ENCODE measurements at places on chromosomes 7 and 10.
A peak's percentile ranks its signal among the peaks of the same experiment; 100 is the strongest.

GRCh38 chr10:95414016-95414830 is 123.4 kb upstream of the PDLIM1 start:
- no peak for DNase-seq

DNA sequence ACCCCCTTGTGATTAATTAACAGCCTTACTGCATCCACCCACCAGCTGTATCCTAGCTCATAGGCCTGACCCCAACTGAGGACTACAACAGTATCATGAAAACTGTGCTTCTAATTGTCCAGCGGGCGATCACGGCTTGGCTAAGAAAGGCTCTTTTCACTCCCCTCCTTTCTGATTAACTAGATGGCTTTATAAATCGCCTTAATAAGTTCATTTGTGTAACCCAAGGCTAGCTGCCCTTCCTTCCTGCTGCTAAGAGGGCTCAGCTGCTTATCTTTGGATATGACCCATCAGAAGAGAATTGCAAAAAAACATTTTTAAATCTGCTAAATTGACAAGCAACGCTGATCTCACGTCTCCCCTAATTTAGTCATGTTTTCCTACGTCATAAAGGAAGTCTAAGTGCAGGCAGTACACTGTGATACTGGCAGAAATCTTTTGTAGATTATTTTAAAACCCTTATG is 163.0 kb upstream of the LAMB4 start:
- no peak for DNase-seq

- DNase-seq, result no peak
Observed at GRCh38 chr7:93165447-93165846, 17.3 kb upstream of the SAMD9L start.

DNA sequence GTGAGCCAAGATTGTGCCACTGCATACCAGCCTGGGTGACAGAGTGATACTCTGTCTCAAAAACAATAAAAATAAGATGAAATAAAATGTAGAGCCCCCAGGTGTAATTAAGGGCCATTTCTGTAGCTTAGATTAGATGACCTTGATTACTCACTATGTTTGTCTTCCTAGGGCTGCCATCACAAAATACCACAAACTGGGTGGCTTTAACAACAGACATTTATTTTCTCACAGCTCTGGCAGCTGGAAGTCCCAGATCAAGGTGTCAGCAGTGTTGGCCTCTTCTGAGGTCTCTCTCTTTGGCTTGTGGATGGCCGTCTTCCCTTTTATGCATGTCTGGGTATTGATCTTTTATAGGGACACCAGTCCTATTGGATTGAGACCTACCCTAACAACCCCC is 6.1 kb downstream of the PTER start:
- DNase-seq, result no peak

- no peak for DNase-seq
Observed at GRCh38 chr7:15503603-15504290, 58.1 kb downstream of the AGMO start.

GRCh38 chr7:135326636-135327280 is 93.1 kb downstream of the STRA8 start:
- no peak for DNase-seq

- no peak for DNase-seq
Observed at GRCh38 chr7:149732111-149732561, 41.3 kb downstream of the ZNF467 start.

GRCh38 chr7:132169730-132170129 is 406.5 kb downstream of the PLXNA4 start:
- no peak for DNase-seq

DNA sequence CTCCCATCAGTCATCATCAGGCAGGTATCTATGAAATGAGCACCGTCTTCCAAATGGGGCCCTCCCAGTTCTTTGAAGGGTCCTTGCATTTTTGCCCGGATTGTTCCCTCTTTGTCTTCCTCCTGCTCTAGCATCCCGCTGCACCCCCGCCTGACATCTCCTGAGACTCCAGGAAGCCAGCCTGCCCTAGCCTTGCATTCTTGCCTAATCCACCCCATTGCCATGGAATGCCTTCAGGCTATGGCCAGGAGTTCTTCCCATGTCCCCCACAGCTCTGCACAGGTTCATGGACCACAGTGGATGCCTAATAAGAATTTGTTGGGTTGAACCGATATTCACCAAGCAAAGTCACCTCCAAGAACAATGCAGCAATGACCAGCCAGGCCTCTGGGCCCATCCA is 62.1 kb downstream of the ZMIZ1 start:
- no peak for DNase-seq

DNA sequence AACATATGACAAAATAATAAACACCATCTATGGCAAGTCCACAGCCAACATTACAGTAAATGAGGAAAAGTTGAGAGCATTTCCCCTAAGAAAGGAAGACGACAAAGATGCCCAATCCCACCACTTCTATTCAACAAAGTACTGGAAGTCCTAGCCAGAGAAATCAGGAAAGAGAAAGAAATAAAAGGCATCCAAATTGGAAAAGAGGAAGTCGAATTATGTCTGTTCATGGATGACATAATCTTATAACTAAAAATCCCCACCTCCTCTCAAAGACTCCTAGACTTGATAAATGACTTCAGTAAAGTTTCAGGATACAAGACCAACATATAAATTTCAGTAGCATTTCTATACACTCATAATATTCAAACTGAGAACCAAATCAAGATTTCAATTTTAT is 288.5 kb upstream of the POT1 start:
- no peak for DNase-seq

GRCh38 chr7:137564677-137565076 is 221.1 kb upstream of the PTN start:
- DNase-seq, result no peak

- no peak for DNase-seq
Observed at GRCh38 chr7:73921623-73922528, 60.9 kb downstream of the TMEM270 start.

GRCh38 chr7:21996641-21997040 is 50.9 kb upstream of the CDCA7L start:
- DNase-seq, result no peak

- no peak for DNase-seq
Observed at GRCh38 chr10:29966269-29966668, 93.1 kb downstream of the JCAD start.

- no peak for DNase-seq
Observed at GRCh38 chr7:157594306-157594705, 257.5 kb downstream of the DNAJB6 start.

DNA sequence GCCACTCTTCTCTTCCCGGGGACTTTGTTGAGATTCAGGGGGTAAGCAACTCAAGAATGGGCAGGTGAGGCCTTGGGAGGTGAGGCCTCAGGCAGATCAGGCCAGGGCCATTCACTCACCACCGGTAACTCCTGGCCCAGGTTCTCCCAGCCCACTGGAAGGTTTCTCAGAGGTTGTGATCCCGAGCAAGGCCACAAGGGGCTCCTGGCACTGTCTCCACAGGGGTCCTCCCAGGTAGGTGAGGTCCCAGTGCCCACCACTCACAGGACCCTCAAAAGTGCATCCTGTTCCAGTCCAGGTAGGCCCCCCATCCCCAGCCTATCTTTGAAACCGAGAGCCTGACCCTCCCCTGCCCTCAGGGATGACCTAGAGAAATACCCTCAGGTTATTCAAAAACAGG is 236.1 kb downstream of the BUB3 start:
- DNase-seq, result no peak

DNA sequence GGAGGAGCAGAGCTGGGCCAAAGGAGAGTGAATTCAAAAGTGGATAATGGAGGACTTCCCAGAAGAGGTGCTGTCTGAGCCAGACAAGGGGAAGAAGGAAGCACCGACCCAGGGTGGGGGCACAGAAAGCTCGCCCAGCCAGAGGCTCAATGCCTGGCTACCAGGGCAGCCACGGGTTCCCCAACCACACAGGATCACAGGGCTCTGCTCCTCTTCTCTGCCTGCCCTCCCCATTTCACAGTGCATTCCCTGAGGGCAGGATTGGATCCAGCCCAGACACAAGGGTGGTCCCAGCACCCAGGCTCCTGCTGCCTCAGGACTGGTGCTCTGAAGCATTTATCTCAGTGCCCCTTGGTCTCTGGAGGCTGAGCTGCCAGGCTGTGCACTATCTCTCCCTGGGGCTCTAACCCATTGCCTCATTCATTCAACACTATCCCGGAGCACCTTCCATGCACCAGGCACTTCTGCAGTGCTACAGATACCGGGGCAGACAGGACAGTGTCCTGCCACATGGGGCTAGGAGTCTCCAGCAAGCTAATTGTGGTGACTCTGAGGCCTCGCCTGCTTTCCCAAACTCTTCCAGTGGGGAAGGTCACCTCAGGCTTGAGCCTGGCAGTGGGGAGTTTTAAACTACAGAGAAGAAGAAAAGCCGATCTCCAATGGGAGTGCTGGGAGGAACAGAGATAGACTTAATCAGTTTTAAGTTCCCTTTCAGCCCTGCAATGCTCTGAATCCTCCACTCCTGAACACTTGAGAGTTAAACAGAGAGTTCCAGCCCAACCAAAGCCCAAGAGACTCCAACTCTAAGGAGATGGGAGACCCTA is 201.8 kb upstream of the ZMIZ1 start:
- no peak for DNase-seq

GRCh38 chr7:77736991-77737390 is 40.7 kb downstream of the RSBN1L start:
- no peak for DNase-seq

DNA sequence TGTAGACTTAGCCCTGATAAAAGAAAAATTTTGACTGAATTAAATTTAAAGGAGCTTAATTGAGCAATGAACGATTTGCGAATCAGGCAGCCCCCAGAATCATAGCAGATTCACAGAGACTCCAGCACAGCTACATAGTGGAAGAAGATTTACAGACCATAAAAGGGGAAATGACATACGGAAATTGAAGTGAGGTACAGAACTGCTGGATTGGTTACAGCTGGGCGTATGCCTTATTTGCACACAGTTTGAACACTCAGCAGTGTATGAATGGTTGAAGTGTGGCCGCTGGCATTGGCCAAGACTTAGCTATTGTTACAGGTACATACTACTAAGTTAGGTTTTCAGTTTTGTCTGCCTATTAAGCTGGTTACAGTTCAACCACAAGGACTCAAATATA is 433.5 kb upstream of the CELF2 start:
- DNase-seq, result no peak

GRCh38 chr10:107717046-107717445 is 552.5 kb upstream of the SORCS1 start:
- no peak for DNase-seq

- no peak for DNase-seq
Observed at GRCh38 chr10:125343118-125343925, 183.0 kb upstream of the CTBP2 start.

GRCh38 chr7:87330942-87331341 is 14.5 kb upstream of the CROT start:
- DNase-seq, result no peak

DNA sequence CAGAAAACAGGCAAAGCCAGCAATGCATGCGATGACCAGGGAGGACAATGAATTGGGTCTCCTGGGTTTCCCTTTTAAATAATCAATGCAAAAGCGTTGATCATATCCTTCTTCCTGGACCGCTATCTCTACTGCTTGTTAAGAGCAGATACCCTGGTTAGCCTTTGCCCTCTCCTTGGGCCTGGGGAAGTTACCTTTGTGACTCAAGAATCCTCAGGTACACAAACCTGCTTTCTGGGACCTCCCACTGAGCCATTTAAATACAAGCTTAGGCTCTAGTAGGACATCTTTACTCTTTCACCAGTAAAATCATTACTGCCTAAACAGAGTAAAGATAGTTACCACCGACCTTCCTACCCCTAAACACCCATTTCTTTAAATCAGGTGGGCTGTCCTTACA is 173.9 kb downstream of the WNT2 start:
- DNase-seq, result no peak

- DNase-seq, result no peak
Observed at GRCh38 chr7:137966641-137967142, 35.2 kb downstream of the CREB3L2 start.

GRCh38 chr7:37669818-37670217 is 13.7 kb upstream of the GPR141 start:
- no peak for DNase-seq

DNA sequence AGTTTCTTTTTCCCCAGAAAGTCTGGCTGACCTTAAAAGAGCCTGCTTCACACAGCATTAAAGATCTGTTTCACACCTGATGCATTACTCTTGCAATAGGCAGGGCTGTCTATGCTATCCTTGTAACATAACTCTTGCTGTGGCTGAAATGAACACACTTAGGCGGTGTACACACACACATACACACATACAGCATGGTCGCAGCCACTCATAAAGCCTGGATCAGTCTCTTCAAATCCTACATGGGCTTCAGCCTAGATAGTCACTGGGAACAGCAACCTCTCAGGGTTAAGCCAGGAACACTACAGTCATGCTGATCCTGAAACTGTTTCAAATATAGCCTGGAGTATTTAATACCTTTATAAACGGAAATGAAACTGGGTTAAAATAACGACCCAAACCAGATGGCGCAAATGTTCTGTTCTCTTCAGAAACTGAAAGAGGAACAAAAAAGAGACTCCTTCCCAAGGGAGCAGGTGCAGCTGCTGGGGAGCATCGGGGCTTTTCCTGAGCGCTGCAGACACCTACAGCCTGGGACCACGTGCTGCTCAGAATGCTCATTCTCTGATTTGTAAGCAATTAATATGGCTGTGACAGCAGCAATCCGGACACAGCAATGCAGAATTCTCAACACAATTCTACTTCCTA is 61.0 kb upstream of the SFMBT2 start:
- no peak for DNase-seq

GRCh38 chr7:66050990-66051448 is 24.6 kb upstream of the ASL start:
- peak; percentile 97 for DNase-seq

DNA sequence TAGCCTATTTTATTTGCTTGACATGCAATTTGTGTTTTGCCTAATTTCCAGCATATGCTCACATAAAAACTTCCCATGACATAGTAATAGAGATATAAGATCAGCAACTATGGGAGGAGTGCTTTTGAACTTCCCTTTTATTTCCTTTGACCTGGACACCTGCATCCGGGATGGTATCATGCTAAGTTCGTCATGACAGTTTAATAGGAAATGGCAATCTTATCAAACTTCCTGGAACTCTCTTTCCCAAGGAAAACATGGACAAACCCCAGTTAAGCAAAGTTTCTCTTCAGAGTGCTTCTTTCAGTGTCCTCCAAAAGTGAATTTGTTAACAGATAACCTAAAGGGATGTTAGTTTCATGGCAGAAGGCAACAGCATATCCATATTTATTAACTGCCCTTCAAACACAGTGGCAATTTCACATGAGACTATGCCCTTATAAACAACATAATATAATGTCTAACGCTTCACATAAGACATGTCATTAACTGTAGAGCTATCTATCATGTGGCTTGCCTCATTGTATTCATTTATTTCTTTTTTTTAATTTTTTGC is 474.7 kb upstream of the SEMA3A start:
- no peak for DNase-seq

GRCh38 chr7:155224116-155224811 is 73.4 kb upstream of the INSIG1 start:
- DNase-seq, result no peak

DNA sequence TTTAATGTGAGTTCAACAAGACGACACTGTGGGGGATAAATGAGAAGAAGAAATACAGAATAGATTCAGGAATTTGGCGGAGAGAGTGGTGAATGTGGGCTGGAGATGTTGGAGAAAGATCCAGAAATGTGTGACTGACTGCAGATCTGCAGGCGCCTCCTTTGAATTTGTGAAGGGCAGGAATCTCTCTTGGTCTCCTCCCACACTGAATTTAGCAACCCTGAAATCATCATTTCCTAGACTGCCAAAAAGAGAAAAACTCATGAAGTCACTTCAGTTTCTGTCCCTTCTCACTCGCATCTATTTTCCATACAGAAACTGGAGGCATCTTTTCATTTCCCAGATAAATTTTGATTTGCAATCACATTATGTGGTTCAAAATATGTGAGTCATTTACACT is 128.7 kb downstream of the GNAI1 start:
- DNase-seq, result no peak
